BE2C (cell line): ENCODE measurements at places on chromosomes 2 and 18.

DNA sequence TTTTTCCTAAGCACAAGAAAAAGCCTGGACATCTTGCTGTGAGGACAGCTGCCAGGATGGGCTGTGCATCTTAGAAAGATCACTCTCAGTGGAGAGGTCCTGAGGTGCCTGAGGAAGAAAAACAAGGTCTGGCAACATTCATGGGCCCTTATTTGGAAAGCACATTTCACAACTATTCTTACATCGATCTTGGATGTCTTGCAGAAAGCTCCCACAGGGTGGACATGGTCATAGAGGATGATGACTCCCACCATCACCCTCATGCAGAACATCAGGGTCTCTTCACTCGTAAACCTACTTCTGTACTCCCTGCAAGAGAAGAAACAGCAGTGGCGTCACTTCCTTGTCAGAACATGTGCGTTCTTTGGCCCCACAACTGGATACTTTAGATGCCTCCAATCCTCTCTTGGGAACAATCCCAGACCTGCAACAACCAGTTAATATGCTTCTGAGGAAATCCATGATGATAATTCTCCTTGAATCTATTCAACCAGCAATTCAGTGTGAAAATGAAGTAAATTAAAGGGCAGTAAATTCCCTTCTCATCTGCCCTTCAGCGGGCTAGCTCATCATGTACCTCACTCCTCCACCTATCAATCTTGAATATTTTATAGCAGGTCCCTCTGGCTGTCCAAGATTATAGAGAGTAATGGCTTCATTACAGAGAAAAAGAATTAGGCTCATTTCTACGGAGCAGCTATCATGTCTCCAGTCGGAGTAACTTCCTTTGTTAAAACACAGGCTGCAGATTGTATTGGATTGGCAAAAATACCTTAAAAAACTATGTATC, 106.2 kb downstream of the CYRIA start:
- no peak for DNase-seq

DNA sequence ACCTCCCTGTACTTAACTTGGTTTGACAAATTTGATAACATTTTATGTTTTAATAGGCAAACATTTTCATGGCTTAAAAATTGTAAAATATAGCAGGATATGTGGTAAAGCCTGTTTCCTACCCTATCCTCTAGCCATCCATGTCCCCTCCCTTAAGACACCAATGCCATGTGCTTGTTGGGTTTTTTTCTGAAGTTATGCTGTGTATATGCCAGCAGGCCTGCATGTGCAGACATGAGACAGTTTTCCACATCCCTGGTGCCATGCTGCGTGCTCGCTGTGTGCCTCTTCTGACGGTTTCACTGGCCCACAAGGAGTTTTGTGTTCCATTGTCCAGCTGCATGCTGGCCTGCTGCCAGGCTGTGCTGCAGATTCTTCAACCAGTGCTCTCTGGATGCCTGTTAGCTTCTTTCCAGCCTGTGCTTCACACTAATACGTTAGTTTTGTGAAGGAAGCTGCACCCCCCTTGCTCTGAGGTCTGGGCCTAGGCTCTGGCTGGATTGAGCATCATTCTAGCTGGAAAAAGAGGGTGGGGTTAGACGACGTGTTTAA, 16.9 kb downstream of the INPP4A start:
- no peak for DNase-seq

GRCh38 chr18:59159265-59159664, 19.6 kb downstream of the SEC11C start:
- DNase-seq: no peak

GRCh38 chr2:33321876-33322483, 154.5 kb upstream of the RASGRP3 start:
- DNase-seq: no peak

DNA sequence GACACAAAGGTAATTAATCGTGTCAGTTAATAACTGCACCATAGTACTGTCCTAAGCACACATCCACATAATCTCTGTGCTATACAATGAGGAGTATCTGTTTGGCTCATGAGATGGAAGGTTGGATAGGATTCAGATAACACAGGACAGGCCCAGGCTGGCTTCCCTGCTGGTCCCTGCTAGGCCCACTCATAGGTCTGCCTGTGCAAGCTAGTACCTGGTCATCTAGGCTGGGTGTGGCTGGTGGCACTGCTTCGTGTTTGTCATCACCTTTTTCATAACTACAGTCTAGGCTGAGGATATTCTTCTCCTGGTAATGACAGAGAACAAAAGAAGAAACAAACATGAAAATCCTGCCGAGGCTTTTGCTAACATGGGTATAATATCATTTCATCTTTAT, 392.8 kb downstream of the TRIB2 start:
- no peak for DNase-seq

DNA sequence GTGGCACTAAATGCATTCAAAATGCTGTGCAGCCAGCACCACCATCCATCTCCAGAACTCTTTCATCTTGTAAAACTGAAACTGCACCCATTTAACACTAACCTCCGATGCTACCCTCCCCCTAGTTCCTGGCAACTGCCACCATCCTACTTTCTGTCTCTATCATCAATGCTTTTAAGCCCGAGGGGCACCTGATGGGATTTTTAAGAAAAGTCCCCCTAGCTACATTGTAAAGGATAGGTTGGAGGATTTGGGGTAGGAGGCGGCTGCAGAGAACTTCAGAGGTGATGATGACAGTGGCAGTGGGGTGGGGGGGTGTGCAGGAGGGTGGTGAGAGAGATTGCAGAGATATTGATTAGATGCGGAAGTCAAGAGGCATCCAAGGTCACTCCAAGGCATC, 10.8 kb upstream of the YWHAQ start:
- DNase-seq: no peak

GRCh38 chr2:97911922-97912575, 83.7 kb downstream of the TMEM131 start:
- DNase-seq: no peak

GRCh38 chr2:202339071-202339870, 36.9 kb upstream of the BMPR2 start:
- no peak for DNase-seq

GRCh38 chr2:44793322-44793870, 148.1 kb upstream of the SIX3 start:
- peak; percentile 70 for DNase-seq

DNA sequence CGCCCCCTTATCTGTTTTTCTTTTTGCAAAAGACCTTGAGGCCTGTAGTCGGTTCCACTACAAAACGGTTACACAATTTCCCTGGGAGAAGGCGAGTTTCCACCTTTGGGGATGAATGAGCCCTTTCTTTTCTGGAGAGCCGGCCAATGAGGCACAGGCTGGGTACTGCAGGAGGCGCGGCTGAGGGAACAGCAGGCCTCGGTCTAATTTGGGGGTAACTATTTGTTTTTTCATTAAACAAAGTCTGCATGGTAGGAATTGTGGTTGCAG, 129.2 kb downstream of the MYCN start:
- peak; percentile 97 for DNase-seq

DNA sequence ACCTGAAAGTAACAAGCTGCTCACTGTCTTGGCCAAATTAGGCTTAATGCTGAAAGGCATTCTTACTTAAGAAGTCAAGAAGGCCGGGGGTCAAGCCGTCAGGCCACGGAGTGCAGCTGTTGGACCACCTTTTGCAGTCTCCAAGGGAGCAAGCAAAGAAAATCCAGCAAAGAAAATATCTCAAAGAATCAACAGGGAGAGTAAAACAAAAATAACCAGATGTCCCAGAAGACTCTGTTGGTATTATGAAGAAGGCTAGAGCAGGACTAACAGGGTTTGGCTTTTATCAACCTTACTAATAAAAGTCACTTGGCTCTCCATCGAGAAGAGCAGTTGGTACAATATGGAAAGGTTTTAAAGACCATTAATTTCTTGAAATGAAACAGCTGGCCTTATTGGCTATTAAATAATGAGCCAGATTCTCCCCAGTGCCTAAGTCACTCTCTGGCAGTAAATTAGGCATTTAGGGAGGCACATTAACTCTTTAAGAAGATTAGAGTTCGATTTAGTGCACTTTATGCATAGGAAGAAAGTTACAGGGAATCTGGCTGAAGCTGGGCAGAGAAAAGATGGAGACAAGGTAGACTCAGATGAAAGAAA, 110.8 kb upstream of the NRP2 start:
- no peak for DNase-seq

- peak; percentile 98 for DNase-seq
Measured at GRCh38 chr2:218959141-218959731, at the start of gene CDK5R2. Gene CDK5R2, plus strand, starts transcription at chr2:218959666. Its CDS starts 155 bp downstream, at chr2:218959821.

DNA sequence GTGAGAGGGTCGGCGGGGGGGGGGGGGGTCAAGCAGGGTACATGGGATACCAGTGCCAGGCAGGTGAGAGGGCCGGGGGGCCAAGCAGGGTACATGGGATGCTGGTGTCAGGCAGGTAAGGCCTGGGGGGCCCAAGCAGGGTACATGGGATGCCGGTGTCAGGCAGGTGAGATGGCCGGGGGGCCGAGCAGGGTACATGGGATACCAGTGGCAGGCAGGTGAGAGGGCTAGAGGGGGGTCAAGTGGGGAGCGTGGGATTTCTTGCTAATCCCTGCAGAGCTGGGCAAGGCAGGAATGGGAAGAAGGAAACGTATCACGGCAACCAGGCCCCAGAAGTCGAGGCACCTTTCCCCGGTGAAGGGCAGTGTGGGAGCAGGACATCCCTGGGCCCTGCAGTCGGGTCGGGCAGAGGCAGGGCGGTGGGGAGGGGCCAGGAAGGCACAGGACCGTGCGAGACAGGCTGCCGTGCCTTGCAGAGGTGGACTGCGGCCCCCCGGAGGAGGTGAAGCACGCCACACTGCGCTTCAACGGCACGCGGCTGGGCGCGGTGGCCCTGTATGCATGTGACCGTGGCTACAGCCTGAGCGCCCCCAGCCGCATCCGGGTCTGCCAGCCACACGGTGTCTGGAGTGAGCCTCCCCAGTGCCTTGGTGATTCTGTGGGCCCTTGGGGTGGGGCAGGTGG, 49.3 kb downstream of the MTERF4 start:
- DNase-seq: no peak

DNA sequence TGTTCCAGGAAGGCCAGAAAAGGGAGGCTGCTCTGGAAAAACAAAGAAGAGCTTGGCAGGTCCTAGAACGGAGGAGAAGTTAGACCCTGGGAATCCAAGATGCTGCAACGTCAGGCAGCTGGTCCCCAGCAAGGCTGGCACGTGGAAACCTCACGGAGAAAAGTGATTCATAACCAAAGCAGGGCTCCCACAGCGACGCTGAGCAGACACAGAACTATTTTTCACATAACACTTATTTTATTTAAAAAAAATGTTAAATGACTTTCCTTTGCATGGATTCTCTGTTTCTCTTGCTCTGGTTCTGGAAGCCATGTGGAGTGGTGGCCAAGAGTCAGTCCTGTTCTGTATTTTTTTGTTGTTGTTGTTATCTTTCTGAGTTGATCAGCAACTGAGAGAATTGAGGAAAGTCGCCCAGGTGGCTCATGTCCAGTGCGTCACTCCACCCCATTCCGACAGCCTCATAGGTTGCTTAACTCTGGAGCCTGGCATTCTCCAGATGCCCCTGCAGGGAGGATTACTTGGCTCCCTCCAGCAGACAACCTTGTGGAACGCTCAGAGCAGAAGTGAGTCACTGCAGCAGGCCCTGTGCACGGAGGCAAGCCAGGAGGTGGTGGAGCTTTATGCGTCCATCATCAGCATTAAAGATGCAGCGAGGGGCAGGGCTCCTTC, 229.9 kb upstream of the HDAC4 start:
- DNase-seq: no peak

DNA sequence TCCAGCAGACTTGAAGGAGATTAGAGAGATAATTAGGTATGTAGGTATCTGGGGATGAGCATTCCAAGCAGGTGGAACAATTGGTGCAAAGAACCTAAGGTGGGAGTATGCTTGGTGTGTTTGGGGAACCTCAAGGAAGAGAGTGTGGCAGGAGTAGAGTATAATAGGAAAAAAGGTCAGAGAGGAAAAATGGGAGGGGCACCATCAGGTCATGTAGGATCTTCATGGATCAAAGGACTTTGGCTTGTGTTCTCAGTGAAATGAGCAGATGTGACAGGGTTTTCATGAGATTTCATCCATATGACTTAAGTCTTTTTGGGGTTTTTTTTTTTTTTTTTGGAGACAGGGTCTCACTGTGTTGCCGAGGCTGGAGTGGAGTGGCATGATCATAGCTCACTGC, 47.3 kb downstream of the RBBP8 start:
- no peak for DNase-seq

DNA sequence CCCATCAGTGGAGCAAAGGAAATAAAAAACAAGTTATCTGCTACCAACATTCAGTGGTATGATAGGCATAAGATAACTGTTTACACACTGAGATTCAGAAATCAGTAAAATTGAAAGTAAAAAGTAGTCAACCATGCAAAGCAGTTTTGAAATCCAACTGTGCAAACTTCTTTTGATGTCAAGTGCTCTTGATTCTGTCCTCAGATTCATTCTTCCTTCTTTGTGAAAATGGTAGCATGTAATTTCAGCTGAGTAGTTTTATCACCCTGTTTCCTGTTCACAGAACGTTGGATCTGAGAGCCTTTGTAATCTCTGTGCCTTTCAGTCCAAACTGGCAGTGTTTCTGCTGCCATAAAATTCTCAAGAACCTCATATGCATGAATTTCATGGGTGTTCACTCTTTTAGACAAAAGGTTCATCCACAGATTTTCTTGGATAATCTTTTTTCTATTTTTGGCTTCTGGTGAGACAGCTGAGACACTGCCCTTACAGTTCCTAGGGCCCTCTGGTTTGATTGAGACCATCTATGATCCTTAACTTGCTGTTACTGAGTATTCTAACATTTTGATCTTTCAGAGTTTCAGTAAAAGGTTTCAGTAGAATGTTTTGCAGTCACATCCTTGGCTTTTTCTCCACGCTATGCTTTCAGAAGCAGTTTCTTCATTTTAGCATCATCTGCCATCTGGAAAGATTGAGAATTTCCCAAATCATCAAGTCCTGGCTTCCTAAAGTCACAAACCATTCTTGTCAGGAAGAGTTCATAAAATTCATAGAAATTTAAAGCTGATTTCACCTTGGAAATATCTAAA, 272.3 kb upstream of the EPHA4 start:
- no peak for DNase-seq

DNA sequence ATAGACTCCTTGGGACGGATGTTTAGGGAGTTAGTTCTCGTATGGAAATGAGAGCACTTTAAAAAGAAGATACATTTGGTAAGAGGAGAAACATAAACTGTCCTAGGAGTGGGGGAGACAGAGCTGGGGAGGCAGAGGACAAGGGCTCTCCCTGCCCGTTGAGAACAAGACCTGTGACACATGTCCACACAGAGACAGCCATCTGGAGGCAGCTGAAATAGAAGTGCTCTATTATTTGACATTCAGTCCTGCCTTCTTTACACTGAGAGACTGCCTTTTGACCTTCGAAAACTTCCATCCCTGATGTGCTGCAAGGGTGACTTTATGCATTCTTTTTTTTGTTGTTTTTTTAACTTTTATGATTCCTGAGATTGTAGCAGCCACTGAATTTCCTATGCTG, 150.1 kb downstream of the UXS1 start:
- no peak for DNase-seq
